ENCODE measurements at places on chromosomes 16 and 17.

- DNase-seq: no peak
These were observed 26.0 kb downstream of the KCNJ16 start for GRCh38 chr17:70100983-70101382.

- no peak for DNase-seq
These were observed 237.3 kb downstream of the MSI2 start for GRCh38 chr17:57493625-57494024.

GRCh38 chr17:63564562-63564961 lies 14.3 kb downstream of the DCAF7 start:
- no peak for DNase-seq

DNA sequence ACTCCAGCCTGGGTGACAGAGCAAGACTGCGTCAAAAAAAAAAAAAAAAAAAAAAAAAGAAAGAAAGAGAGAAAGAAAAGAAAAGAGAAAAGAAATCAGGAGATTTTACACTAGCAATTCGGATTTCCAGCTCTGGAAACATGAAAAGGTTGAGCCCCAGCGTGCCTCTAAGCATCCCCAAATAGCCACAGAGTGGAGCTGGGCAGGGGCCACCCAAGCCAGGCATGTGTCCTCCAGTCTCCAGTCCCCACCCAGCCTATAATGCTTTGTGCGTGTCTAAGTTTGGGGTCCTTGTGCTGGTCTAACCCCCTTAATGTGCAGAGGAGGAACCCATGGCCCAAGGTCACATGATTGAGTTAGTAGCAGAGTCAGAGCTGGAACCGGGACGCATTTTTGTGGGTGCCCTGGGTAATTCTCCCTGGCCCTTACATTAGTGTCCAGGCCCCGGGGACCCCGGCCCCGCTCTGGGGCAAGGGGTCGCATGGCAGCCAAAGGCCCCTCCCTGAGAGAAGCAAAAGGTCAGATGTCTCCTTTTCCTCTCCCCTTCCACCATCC lies 19.9 kb downstream of the ADAM11 start:
- DNase-seq: no peak

- peak; percentile 12 for DNase-seq
These were observed 7.8 kb downstream of the IRX5 start for GRCh38 chr16:54938212-54939028.

GRCh38 chr17:51817117-51817516 lies 341.4 kb downstream of the CA10 start:
- DNase-seq: no peak

DNA sequence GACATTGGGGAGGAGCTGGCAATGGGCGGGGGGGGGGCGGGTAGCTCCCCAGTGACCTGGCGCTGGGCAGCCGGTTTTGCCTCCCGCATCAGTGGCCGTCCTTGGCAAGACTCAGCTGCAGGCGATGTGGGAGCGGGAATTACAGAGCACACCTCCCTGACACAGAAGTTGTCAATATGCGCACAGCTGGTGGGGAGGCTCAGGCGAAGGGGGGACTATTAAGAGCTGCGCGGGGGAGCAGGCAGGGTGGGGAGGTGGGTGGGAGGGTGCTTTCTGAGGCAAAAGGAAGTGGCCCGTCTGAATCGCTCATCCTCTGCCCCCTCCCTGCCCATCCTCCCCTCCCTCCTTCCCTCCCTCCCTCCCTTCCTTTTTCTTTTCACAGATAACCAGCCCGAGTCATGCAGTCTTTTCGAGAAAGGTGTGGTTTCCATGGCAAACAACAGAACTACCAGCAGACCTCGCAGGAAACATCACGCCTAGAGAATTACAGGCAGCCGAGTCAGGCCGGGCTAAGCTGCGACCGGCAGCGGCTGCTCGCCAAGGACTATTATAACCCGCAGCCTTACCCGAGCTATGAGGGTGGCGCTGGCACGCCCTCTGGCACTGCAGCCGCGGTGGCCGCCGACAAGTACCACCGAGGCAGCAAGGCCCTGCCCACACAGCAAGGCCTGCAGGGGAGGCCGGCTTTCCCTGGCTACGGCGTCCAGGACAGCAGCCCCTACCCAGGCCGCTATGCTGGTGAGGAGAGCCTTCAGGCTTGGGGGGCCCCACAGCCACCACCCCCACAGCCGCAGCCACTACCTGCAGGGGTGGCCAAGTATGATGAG lies 44.0 kb downstream of the SREBF1 start:
- peak; percentile 70 for DNase-seq

- peak; percentile 22 for DNase-seq
These were observed 638.0 kb downstream of the MAF start for GRCh38 chr16:78962457-78962929.

- DNase-seq: peak; percentile 89
These were observed 1.9 kb downstream of the ARL16 start for GRCh38 chr17:81681672-81682071.

GRCh38 chr17:30323262-30323894 lies 10.5 kb downstream of the TMIGD1 start:
- DNase-seq: peak; percentile 59

DNA sequence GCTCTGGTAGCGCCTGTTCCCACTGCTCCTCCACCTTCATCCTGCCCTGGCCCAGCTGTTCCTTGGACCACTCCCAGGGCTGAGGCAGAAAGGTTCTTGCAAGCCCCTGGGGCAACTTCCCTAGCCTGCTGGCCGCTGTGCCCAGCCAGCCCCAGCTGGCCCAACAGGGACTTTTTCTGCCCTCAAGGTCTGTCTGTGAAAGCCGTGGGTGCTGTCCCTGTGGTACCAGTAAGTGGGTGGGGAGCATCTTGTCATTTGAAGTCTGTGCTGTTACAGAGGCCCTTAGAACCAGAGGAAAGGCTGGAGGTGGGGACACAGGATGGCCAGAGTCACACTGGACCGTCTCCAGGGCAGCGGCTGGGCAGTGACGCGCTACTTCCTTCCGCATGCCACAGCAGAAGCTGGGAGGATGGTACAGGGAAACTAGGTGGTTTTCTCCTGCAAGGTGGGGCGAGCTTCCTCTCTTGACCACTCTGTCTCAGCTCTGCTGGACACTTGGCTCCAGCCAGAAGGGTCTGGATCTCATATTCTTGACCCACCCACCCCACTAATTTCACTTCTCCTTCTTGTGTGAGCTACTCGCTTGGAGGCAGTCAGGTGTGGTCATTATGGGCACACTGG lies 87.8 kb downstream of the PLCG2 start:
- DNase-seq: peak; percentile 46

DNA sequence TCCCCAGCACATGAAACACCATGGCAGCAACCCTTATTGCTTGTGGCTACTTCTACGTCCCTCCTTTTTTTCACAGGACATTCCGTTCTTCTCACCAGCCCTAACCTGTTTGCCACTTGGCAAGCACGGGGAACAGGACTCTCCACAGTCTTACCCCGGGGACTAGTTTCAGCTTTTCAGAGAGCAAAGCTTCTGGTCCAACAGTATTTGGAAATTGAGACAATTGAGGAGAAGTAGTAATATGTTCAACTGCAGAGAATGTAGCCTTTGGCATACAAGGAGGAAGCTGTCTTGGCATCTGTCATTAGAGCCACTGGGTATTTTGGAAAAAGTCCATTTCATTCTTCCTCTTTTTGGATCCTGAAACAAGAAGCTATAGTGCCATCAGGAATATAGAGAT lies 65.7 kb downstream of the MAP2K6 start:
- no peak for DNase-seq

DNA sequence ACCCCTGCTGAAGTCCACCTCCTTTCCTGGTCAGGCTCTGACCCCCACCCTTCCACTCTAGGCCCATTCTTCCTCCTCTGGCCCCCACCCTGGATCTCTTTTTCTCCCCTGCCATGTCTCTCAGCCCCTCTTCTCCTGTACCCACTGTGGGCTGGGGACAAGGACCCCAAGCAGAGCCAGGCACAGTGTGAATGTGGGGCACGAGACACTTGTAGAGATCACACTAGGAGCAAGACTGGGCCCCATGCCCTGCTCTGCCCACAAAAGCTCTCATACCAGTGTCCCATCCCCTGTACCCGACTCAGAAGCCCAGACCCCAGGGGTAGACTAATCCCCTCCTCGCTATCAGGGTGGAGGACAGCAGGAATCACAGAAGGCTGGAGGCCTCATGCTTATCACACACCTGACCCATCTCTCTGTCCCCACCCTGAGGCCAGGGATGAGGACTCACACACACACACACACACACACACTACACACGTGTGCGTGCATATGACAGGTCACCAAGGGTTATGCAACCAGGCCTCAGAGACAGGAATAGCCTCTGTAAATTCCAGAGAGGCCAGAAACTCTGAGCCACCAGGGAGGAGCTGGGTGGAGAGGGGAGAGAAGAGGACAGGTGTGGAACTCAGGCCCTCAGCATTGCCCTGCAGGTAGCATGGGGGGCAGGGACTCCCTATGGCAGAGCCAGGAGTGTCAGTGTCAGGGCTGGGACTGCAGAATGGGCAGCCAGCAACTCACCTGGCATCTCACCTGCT lies 21.1 kb downstream of the ARHGAP27 start:
- no peak for DNase-seq

- DNase-seq: no peak
These were observed 15.8 kb downstream of the RAI1 start for GRCh38 chr17:17696882-17697633.

DNA sequence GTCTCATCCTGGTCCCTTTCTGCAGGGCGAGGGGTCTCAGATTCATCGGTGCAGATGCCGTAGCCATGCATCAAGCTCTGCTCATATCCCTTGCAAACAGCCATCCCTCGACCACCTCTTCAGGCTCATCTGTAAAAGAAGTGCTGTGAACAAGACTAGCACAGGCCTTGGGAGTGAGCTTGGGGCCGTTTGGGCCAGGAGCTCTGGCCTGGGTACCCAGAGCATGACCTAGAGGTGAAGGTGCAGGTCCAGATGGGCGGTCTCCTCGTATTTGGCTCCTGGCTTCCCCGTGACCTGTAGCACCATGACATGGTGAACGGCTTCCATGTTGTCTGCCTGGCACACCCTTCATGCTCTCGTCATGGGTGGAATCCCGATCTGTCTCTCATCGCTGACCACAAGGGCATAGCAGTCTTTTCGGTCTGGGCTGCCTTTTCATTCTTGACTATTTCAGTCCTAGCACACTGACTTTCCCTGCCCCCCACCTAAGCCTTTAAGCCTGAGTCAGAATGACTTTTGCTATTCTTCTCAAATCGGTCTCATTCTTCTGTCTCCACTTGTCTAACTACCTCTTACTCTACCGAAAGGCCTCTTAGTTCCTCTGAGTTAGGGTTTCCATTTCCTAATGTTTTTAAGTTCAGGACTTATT lies 216.0 kb downstream of the FOXL1 start:
- no peak for DNase-seq

GRCh38 chr16:57401943-57402640 lies 2.5 kb upstream of the CCL17 start:
- DNase-seq: no peak

- DNase-seq: no peak
These were observed 3.9 kb upstream of the KRT33A start for GRCh38 chr17:41354536-41354935.

Data from kidney tubule cell (primary cell).